Activated T-cell treated with anti-CD3 and anti-CD28 coated beads, Interleukin-2, amount 50 U/mL, for 72 hours (primary cell): ENCODE measurements at places on chromosomes 2 and 18.

DNA sequence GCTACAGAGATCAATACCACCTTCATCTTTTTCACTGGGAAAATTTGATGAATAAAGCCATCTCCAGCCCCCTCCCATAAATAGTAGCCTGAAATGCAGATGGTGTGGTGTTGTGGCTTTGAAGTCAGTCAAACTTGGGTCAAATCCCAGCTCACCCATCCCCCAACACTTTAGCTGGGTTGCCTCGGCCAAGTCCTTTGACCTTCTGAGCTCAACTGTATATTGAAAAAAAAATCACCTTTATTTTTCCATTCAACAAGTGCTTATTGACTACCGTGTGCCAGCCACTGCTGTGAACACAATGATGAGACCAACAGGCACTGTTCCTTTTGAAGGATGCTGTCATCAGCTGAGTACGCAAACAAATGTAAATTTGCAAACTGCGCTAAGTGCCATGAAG is 35.1 kb upstream of the NTSR2 start:
- no peak for DNase-seq

GRCh38 chr2:75202359-75202758 is 3.0 kb upstream of the TACR1 start:
- DNase-seq: no peak

- no peak for DNase-seq
These were observed 72.7 kb upstream of the SPOPL start for GRCh38 chr2:138428710-138429440.

GRCh38 chr2:10668402-10669012 is 21.3 kb downstream of the NOL10 start:
- peak; percentile 45 for DNase-seq

DNA sequence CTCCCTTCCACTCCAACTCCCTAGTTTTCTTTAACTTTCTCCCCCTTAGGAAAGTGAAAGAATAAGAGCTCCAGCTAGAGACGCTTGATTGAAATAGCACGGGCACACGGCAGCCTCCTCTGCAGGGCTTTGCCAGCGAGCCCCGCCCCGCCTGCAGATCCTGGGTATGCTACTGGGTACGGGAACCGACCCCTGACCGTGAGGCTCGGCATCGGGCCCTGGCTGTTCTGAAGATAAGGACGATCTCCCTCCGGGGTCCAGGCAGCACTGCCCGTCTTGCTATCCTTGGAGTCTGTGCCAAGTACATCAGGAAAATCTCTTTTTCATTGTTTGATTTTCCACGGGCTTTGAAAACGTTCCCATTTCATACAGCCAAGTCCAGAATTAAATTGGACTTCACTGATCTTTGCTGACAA is 284.5 kb downstream of the MTX2 start:
- DNase-seq: peak; percentile 24

- no peak for DNase-seq
These were observed 102.6 kb upstream of the GLI2 start for GRCh38 chr2:120632796-120633646.

DNA sequence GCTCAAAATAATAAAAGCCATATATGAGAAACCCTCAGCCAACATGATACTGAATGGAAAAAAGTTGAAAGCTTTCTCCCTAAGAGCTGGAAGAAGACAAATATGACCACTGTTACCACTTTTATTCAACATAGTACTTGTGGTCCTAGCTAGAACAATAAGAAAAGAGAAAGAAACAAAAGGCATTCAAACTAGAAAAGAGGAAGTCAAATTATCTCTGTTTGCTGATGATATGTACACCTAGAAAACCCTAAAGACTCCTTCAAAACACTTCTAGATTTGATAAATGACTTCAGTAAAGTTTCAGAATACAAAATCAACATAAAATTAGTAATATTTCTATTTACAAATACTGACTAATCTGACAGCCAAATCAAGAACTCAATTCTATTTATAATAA is 328.8 kb upstream of the GCFC2 start:
- no peak for DNase-seq

GRCh38 chr2:38765551-38765950 is 12.5 kb upstream of the GEMIN6 start:
- DNase-seq: no peak

DNA sequence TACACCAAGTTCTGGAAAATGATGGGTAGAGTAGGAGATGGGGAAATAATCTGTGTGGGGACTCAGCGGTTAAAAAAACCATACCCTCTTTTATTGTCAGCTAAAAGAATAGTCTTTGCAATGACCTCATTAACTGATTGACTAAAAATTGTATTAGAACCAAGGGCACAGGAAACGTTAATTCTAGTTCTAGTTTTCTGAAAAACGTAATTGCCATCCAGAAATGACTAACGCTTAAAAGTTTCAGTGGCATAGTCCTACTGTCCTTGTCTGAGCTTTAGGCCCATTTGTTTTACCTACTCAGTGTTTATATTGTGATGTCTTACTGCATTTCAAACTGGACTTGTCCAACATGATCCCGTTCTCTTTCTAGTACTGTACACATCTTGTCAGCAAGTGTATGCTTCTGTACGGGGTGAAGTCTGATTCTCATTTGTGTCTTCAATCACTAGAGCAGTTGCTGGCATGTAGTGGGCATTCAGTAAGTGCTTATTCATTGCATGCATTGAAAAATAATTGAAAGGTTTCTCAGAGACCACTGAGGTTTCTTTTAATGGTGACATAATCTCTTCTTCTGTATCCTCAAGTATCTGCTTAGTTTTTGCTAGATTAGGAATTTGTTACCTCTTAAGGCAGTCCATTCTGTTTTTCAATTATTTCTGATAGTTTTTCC is 81.5 kb downstream of the ZNF407 start:
- DNase-seq: no peak

GRCh38 chr2:238600506-238601432 is 174.0 kb downstream of the ASB1 start:
- DNase-seq: no peak

DNA sequence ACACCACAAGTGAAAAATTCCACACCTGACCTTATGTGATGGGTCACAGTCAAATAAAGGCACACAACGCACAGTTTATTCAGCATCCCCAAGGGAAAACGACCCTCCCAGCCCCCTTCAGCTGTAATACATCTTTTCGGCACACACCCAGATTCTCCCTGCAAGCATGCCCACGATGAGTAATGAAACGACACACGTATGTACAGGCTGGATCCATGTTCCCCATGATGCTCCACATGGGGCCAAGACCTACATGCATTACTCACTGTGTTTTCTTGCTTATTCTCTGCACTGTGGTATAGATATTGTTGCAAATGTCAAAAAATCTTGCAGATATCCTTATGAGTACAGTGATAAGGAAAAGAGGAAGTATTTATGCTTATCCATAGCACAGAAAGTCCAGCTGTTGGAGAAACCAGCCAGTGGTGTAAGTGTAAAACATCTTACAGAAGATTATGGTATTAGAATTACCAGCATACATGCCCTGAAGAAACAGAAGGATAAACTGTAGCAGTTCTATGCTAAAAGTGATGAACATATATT is 32.5 kb upstream of the SGPP2 start:
- no peak for DNase-seq

GRCh38 chr2:203706403-203706802 is at the start of gene CD28:
Gene CD28, plus strand, starts transcription at chr2:203706639. Its CDS starts 58 bp downstream, at chr2:203706697.
- DNase-seq: peak; percentile 94
